ENCODE measurements at places on chromosomes 12 and 14. TPM values are rescaled to one million over a fixed set of nuclear protein-coding genes. Genes with fewer than 3 reads are reported as not detected.

The RTL1 gene
- not detected for total RNA-seq

The ATP2B1 gene
- 299 TPM for total RNA-seq

The KLRF1 gene
- total RNA-seq, result not detected

The ADAMTS20 gene
- 0.94 TPM for total RNA-seq

Measured in parietal lobe (tissue), 2 donors.